Activated CD8-positive, alpha-beta memory T cell treated with anti-CD3 and anti-CD28 coated beads, Interleukin-2, amount 50 U/mL, for 4 hours (primary cell): ENCODE measurements at places on chromosomes 6 and 20.

- no peak for DNase-seq
These were observed 153.0 kb upstream of the PTPN1 start for GRCh38 chr20:50356962-50357782.

DNA sequence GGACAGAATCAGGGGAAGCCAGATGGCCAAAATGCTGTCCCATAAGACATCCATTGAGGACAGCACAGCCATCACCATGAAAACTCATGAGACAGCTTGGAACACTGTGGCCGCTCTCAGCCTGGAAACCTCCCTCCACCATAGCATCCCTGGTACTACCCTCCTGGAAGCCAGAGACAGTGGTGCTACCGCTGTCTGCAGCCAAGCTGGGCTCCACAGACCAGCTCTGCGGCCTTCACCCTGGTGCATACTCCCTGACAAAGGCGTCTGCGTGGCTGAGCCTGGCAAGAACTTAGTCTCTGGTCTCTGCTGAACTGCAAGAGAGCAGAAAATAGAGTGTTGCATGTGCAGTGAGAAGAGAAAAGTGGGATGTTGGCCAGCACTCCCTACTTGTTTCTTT is 558.0 kb downstream of the C6orf118 start:
- DNase-seq: no peak

GRCh38 chr20:12957968-12958367 is 50.8 kb upstream of the SPTLC3 start:
- no peak for DNase-seq

- DNase-seq: no peak
These were observed 104.2 kb upstream of the THEMIS start for GRCh38 chr6:128005009-128005408.

- no peak for DNase-seq
These were observed 50.9 kb upstream of the TAB2 start for GRCh38 chr6:149266659-149267058.

DNA sequence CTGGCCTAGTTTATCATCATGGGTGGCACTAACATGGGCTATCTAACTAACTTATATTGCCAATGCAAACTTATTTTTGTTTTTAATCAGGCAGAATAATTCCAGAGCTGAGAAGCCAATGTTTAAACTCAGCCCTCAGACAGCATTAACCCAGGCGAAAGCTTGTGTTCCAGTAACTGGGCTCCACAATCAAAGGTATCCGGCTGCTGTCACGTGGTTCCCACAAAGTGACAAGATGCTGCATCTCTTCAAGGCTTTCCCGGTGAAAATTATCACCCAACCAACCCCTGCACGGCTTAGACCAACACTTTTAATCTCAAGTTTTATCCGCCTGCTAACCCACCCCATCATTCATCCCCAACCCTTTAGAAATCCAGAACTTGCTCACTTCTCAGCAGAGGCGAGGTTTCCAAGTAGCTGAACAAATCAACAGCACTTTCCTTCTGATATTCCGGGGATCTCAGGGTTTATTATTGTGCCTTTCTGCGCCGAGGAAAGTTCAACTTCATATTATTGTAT is 885 bp downstream of the MTCL3 start:
- no peak for DNase-seq

DNA sequence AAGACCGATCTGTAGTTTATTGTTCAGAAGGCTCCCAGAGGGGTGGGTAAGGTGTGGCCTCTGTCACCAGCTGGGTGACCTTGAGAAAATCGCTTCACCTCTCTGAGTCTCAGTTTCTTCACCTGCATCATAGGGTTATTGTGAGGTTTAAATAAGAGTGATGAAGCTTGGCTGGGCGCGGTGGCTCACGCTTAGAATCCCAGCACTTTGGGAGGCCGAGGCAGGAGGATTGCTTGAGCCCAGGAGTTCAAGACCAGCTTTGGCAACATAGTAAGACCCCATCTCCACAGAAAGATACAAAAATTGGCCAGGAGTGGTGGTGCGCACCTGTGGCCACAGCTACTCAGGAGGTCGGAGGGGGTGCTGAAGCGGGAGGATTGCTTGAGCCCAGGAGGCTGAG is 36.0 kb downstream of the VSTM2L start:
- no peak for DNase-seq

- DNase-seq: no peak
These were observed 22.9 kb downstream of the CNBD2 start for GRCh38 chr20:35991142-35991771.

DNA sequence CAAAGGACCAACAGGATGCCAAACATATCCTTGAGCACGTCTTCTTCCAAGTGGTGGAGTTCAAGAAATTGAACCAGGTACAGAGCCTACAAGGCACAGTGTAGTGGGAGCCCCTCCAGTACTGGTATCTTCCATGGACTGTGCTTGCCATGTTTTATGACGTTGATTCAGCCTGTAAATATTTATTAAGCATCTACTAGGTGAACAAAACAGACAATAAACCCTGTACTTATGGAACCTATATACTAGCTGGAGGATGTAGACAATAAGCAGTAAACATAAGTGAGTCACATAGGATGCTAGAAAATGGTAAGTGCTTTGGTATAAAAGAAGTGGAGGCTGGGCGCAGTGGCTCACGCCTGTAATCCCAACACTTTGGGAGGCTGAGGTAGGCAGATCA is 24.4 kb upstream of the MYBL2 start:
- DNase-seq: no peak

DNA sequence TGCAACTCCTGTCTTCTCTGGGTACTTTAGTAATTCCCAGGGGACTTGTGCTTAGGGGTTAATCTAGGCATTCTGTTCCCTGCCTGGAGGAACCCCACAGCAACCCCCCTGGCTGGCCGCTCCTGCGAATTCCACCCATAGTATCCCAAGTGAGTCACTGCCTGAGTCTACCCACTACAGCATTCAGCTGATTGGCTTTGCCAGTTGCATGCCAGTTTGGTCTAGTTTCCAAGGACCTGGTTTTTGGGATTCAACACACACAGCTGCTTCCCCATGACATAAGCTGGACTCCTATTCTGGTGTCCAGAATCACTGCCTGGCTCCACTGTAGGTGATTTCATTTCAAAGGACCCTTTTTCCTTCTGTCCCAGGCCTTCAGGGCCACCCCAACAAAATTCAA is 40.3 kb downstream of the PLCG1 start:
- no peak for DNase-seq

- DNase-seq: no peak
These were observed 34.6 kb upstream of the SCUBE3 start for GRCh38 chr6:35178932-35179832.

GRCh38 chr6:39931607-39932006 is 2.7 kb downstream of the MOCS1 start:
- DNase-seq: no peak

DNA sequence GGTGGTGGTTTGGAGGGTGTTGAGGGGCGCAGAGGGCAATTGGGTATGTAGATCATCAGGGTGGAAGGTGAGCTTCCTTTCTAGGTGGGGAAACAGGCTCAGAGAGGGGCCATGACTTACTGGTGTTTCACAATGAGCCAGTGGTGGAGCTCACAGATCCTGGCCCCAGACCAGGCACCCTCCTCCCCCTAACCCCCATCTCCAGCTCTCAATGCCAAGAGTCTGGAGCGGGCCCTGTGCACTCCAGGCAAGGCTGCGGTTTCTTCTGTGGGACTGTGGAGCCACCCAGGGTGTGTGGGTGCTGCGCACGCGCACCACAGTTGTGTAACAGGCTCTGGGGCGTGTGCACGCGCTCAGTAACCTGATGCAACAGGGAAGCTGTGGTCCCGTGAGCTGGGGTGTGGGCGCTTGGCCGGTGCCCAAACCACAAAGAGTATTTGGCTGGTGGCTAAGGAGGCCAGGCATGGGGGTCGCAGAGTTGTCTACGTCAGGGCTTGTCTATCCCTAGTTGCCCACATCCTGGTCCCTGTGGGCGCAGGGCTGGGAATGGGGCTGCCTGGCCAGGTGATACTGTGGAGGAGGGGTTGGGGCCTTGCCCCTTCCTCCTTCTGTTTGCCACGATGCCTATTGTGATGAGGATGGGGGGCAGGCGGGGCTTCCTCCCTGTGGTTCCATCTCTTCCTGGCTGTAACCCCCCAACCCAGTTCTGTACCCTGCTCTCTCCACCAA is 37.5 kb upstream of the MRPS18A start:
- peak; percentile 71 for DNase-seq

DNA sequence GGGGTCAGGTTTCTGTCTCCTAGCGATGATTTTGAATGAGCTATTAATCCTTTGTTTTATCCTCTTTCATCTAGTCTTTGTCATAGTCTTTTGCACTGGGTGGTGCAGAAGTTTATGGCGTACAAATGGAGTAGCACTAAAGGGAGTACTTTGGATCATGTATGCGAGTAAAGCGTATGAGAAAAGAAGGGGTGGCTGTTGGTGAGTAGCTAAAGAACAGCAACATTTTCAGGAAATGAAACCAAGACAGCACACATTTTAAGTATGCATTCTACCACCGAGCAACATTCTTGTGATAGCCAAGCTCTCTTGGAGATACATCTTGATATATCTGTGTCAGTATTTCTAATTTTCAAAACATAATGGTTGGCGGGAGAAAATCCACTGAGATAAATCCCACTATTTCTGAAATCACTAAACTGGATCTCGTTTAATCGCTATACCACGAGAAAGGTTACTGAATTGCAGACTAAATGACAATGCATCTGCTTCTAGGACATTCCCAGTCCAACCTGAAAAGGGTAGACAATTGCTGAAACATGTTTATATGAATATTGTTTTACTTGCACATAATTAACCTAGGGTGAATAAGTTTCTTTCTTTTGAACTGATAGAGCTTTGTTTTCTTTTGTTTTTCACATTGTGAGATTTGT is 196.1 kb downstream of the TRIM27 start:
- no peak for DNase-seq

DNA sequence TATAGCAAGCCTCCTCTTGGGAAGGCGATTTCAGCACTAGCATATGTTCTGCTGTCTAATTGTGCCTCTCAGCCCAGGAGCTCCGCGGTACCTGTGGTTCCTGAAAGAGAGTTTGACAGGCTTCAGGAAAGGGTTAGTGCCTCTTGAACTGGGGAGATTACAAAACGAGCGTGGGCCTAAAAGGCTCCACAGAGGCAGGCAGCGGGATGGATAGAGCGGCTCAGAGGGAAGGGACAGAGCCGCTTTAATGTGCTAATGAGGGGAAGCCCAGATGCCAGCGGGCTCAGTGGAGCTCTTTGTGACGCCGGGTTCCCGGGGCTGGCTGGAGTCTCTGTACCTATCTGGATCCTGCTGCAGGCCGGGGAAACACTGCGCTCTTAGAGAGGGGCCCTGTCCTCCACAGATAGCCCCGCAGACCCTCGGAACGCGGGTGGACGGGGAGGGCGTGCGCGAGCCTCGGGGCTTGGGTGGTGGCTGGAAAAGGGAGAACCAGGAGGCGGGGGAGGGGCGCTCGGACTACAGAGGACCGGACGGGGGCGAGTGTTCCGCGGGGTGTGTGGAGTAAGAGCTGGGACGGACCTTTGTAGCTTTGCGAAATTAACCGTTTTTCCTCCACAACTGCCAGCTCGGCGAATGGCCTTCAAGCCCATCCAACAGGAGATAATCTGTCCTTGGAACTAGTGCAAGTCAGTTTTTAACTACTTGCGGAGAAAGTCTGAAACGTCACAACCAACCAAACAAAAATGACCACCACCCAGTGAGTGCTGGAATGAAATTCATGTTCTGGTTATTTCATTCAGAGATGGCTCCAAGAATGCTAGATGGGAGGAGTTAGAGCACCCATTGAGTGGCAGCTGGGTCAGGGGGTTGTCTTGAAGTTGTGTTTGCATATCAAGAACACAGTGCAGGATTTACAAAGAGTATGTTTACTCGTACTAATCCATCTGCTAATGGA is 13.0 kb downstream of the SLC35F1 start:
- no peak for DNase-seq

DNA sequence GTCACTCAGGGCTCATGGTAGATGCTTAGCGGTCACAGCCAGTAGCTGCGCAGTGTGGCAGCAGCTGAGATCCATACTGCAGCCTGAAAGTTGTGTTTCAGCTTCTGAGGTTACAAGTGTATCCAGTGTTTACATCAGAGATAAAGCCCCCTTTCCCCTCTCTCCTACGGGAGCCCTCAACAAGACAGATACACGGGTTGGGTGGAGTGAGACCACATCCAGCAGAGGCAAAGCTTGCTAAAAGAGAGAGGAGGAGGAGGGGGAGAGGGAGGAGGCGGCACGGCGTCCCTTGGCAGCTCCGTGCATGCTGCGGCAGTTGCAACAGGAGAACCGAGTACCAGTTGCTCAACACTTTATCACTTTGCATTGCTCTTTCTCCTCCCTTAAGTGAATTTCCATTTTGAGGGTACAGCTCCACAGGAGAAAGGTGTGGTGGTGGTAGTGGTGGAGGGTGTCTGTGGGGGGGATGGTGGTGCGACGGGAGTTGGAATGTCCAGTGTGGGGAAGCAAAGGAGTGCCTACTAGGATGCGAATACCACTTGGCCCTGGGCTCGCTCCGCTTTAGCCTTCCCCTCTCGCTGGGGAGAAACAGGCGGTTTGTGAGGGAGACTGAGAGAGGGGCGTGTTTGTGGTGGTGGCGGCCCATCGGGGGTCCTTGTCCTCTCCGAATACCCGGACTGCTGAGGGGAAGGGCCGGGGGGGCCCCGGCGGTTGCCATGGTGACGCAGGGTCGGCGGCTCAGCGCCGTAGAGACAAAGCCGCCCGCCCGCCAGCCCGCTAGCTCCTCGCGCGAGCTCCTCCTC is 405 bp upstream of the RNF182 start:
- DNase-seq: no peak

- no peak for DNase-seq
These were observed 347.5 kb downstream of the PRL start for GRCh38 chr6:21949211-21949801.

DNA sequence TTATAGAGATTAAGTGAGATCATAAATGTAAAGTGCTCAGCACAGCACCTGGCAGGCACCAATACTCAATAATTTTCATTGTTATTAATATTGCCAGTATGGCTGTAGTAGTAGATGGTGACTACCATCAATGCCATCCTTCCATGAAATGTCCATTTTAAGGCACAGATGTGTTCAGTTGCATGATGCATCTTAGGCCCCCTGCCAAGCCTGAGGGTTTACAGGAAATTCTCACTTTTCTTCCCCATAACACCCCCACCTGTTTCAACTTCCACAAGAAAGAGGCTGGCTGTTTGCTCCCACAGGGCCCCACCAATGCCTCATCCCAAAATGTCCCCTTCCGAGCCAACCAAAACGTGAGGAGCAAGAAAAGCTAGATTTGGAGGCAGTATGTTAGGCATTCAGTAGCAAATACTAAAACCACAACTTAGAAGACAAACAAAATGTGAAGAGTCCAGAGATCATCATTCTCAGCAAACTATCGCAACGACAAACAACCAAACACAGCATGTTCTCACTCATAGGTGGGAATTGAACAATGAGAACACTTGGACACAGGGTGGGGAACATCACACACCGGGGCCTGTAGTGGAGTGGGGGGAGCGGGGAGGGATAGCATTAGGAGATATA is 110.6 kb upstream of the NHSL1 start:
- no peak for DNase-seq
